ENCODE measurements at places on chromosomes 12 and 14. TPM values are rescaled to one million over a fixed set of nuclear protein-coding genes. Genes with fewer than 3 reads are reported as not detected.

RAB15 gene
- total RNA-seq = 77.2 TPM

DNA sequence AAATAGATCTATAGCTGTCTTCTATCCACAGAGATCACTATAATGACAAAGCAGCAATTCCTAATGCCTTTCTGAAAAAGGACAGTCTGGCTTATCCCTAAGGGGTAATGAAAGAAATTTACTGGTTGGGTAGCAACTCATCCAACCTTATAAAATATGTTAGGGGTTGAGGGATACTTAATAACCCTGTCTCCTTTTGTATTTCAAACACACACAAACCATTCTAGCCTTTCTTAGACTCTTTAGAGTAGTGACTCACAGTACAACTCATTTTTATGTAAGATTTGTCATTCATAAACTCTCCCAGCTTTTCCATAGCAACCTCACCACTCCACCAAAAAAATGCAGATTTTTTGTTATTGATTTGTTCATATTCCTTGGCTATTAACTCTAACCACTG lies 167.9 kb downstream of the FSCB start:
- DNase-seq = no peak
- H3K27ac ChIP-seq = no peak overlapping the region
- H3K4me1 ChIP-seq = no peaks in the 10 kb centered on the region
- H3K36me3 ChIP-seq = no peaks in the 10 kb centered on the region

GRCh38 chr14:71473843-71474242 lies 458.4 kb upstream of the RGS6 start:
- DNase-seq = no peak
- H3K36me3 ChIP-seq = no peaks in the 10 kb centered on the region
- no peaks in the 10 kb centered on the region for H3K27me3 ChIP-seq
- no peak overlapping the region for H3K27ac ChIP-seq

BICDL1 gene
- 18.6 TPM for total RNA-seq

DNA sequence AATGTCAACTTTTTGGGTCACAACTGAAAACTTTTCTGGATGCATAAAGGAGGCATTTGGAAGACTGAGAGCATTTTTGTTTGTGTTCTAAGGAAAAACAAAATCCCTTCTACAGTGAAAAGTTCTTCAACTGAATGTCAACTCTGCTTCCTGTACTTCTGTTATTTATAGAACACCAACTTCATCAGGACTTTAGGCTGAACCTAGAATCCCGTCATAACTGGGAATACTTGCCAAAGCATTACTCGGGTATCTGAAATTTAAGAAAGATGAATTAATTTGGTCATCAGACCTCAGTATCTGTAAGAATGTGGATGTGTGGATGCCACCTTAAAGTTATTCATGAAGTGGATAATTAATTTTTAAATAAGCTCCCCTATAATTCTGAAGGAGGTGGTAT lies 73.2 kb downstream of the FERMT2 start:
- H3K4me1 ChIP-seq = peaks cover 10% of the 10 kb centered on the region
- no peaks in the 10 kb centered on the region for H3K27me3 ChIP-seq
- no peak overlapping the region for H3K27ac ChIP-seq
- DNase-seq = no peak
- H3K36me3 ChIP-seq = peaks cover 100% of the 10 kb centered on the region

GRCh38 chr12:11767798-11768197 lies 118.3 kb downstream of the ETV6 start:
- no peak overlapping the region for H3K27ac ChIP-seq
- no peaks in the 10 kb centered on the region for H3K27me3 ChIP-seq
- H3K4me3 ChIP-seq = no peak overlapping the region
- H3K4me1 ChIP-seq = no peaks in the 10 kb centered on the region

GRCh38 chr12:29147731-29148595 lies 1.1 kb upstream of the FAR2 start:
- H3K36me3 ChIP-seq = no peaks in the 10 kb centered on the region
- no peak overlapping the region for H3K27ac ChIP-seq
- H3K27me3 ChIP-seq = no peaks in the 10 kb centered on the region

- H3K4me3 ChIP-seq = no peak overlapping the region
- no peak for DNase-seq
- H3K4me1 ChIP-seq = no peaks in the 10 kb centered on the region
- H3K27me3 ChIP-seq = peaks cover 20% of the 10 kb centered on the region
- H3K27ac ChIP-seq = peak overlapping the region; percentile 51
Observed at GRCh38 chr14:101774006-101774795, 12.7 kb downstream of the PPP2R5C start.

LMO3 gene
- total RNA-seq = 3.2 TPM

DNA sequence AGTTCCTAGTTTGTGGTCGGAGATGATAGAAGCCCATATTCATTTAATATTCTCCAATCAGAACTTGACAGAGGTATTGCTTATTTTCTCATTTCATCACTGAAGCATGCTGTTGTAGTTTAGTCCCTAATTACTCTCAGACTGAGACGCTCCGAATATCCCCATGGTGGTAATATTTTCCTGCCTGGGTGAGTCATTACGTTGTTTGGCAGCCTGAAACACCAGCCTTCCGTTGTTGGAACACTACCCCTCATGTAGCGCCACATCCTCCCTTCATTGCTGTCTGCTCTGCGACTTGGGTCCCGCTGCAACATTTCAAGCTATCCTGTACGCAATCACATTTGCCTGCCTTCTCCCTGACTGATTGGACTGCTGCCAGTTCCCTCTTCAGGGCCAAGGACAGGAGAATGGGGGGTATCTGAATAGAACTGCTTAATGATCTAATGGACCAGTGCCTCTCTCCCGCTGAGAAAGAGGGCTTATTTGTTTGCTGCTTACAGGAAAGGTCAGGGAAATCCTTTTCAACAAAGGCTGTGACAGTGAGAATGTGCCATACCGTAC lies 369.1 kb downstream of the NPAS3 start:
- H3K27ac ChIP-seq = peak overlapping the region; percentile 40
- no peaks in the 10 kb centered on the region for H3K27me3 ChIP-seq
- no peak overlapping the region for H3K4me3 ChIP-seq

DNA sequence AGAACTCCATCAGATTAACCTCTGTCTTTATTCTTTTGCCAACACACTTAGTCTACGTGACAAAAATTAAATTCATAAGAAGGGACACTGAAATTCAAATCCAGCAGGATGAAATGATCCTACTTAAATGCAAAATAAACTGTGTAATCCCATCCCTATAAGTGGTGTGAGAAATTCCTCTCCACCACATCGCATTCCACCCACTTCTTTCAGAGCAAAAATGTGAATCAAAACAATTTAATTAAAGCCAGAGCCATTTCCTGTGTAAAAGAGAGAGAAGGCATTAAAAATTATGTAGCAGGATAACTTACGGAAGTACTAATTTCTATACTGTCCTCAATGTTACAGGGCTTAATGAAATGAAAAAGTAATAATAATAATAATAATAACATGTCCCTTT lies 844.3 kb downstream of the GALC start:
- H3K27ac ChIP-seq = no peak overlapping the region
- no peak for DNase-seq
- peaks cover 7% of the 10 kb centered on the region for H3K4me1 ChIP-seq
- no peaks in the 10 kb centered on the region for H3K27me3 ChIP-seq

GRCh38 chr12:47350062-47350408 lies 270.3 kb upstream of the AMIGO2 start:
- no peaks in the 10 kb centered on the region for H3K27me3 ChIP-seq
- H3K27ac ChIP-seq = no peak overlapping the region
- no peaks in the 10 kb centered on the region for H3K4me1 ChIP-seq
- DNase-seq = no peak
- no peaks in the 10 kb centered on the region for H3K36me3 ChIP-seq

- H3K27me3 ChIP-seq = no peaks in the 10 kb centered on the region
- DNase-seq = no peak
- no peak within 1 kb of the TSS for H3K27ac ChIP-seq
- no peak within 1 kb of the TSS for H3K4me3 ChIP-seq
- H3K4me1 ChIP-seq = no peaks in the 10 kb centered on the region
- H3K36me3 ChIP-seq = no peaks in the 10 kb centered on the region
Observed at GRCh38 chr12:6444704-6445688, at the start of gene CD27. Gene CD27, plus strand, starts transcription at chr12:6444955. Its CDS starts 141 bp downstream, at chr12:6445096.

DNA sequence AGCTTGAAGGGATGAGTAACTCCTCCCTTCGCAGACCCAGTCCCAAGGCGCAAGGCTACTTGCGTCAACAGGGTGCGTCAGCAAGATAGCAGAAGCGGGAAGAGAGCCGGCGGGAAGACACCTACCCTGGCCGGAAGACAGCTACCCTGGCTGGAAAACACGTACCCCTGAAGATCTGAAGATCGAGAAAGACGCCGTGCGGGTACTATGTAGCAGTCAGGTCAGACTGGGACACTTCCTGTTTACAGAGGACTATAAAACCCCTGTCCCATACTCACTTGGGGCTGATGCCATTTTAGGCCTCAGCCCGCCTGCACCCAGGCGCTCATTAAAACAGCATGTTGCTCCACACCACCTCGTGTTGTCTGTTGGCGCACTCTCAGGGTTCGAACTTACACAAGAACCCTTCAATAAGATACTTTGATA lies 80.9 kb downstream of the ABCD2 start:
- no peaks in the 10 kb centered on the region for H3K36me3 ChIP-seq
- DNase-seq = no peak
- no peaks in the 10 kb centered on the region for H3K27me3 ChIP-seq
- no peaks in the 10 kb centered on the region for H3K4me1 ChIP-seq

DNA sequence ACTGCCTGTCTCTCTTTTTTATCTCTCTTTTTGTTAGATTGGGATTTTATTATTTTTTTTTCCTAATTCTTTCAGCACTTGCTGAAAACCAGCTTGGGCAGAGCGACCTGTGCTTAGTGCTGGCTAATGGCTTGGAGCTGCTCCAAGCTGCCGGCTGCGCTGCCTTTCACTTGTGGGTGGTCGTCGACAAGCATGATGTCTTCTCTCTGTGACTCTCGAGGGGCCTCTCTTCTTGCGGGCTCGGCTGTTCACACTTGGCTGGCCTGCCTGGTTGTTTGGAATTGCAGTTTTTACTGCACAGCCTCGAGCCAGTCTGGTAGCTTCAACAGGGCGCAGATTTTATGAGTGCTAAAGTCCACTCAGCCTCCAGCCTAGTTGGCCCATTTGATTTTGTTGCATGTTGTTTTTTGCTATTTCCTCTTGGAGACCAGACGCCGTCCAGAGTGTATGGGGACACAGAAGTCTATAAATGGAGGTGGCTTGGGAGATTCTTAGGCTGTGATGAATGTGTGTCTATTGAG lies 18.6 kb downstream of the TPCN1 start:
- H3K36me3 ChIP-seq = no peaks in the 10 kb centered on the region
- no peaks in the 10 kb centered on the region for H3K4me1 ChIP-seq
- H3K27ac ChIP-seq = no peak overlapping the region
- H3K27me3 ChIP-seq = peaks cover 12% of the 10 kb centered on the region

DNA sequence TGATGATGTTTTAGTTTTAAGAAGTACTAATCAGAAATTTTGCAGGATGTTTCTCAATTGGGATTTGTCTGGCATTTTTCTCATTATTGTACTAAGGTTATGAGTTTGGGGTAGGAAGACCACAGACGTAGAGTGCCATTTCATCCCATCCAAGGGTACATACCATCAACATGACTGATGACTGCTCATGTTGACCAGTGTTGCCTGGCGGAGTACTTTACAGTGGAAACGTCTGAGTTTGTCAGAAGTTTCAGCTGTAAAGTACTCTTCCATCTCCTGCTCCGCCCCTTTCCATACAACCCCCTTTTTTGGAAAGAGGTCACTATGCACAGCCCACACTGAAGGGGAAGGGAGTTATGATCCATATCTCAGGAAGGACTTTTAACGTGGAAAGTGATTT lies 74.2 kb downstream of the RCOR1 start:
- H3K4me1 ChIP-seq = no peaks in the 10 kb centered on the region
- no peak overlapping the region for H3K27ac ChIP-seq
- no peak for DNase-seq
- peaks cover 3% of the 10 kb centered on the region for H3K36me3 ChIP-seq
- H3K27me3 ChIP-seq = no peaks in the 10 kb centered on the region
- H3K4me3 ChIP-seq = no peak overlapping the region

GRCh38 chr12:124913474-124914391 lies 717 bp downstream of the UBC start:
- peak overlapping the region; percentile 100 for H3K27ac ChIP-seq
- H3K36me3 ChIP-seq = peaks cover 36% of the 10 kb centered on the region
- no peaks in the 10 kb centered on the region for H3K27me3 ChIP-seq
- H3K4me3 ChIP-seq = peak overlapping the region; percentile 99
- DNase-seq = peak; percentile 94

GRCh38 chr12:131947482-131948027 lies 2.2 kb upstream of the EP400 start:
- H3K4me3 ChIP-seq = no peak overlapping the region
- no peaks in the 10 kb centered on the region for H3K27me3 ChIP-seq
- H3K36me3 ChIP-seq = peaks cover 10% of the 10 kb centered on the region
- no peaks in the 10 kb centered on the region for H3K4me1 ChIP-seq
- peak; percentile 66 for DNase-seq
- no peak overlapping the region for H3K27ac ChIP-seq

CPM gene
- not detected for total RNA-seq

- H3K36me3 ChIP-seq = no peaks in the 10 kb centered on the region
- no peaks in the 10 kb centered on the region for H3K27me3 ChIP-seq
- peak overlapping the region; percentile 13 for H3K27ac ChIP-seq
- H3K4me1 ChIP-seq = no peaks in the 10 kb centered on the region
Observed at GRCh38 chr12:69688471-69689427, 10.4 kb downstream of the BEST3 start.

- no peaks in the 10 kb centered on the region for H3K4me1 ChIP-seq
- no peak for DNase-seq
- H3K27ac ChIP-seq = no peak overlapping the region
- H3K27me3 ChIP-seq = no peaks in the 10 kb centered on the region
Observed at GRCh38 chr12:100494538-100494937, 20.9 kb downstream of the NR1H4 start.

DNA sequence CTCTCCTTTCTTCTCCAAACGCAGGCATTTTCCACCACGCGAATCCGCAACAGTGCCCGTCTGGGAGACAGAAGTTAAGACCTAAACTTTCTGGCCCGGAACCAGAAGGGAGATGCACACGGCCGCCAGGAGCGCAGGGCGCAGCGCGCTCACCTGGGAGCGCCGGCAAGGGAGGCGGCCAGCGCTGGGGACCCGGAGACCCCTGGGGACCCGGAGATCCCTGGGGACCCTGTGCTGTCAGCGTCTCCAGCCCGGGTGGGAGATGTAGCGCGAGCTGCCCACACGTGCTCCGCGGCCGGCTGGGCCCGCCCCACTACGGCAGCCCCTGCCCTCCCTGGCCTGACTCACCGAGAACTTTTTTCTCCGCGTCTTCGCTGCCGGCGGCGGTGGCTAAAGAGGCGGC lies 620 bp downstream of the YBX3 start:
- H3K4me3 ChIP-seq = peak overlapping the region; percentile 96
- no peaks in the 10 kb centered on the region for H3K36me3 ChIP-seq
- H3K27me3 ChIP-seq = peaks cover 25% of the 10 kb centered on the region
- H3K27ac ChIP-seq = peak overlapping the region; percentile 14

OR8S1 gene
- not detected for total RNA-seq
